Stimulated activated CD4-positive, alpha-beta T cell treated with anti-CD3 and anti-CD28 coated beads, Interleukin-4, amount 100 ng/mL, for 1 hour (primary cell): ENCODE measurements at places on chromosomes 5 and 9.
A peak's percentile ranks its signal among the peaks of the same experiment; 100 is the strongest.

GRCh38 chr9:79877943-79878602 is 306.3 kb downstream of the TLE4 start:
- no peak for DNase-seq

DNA sequence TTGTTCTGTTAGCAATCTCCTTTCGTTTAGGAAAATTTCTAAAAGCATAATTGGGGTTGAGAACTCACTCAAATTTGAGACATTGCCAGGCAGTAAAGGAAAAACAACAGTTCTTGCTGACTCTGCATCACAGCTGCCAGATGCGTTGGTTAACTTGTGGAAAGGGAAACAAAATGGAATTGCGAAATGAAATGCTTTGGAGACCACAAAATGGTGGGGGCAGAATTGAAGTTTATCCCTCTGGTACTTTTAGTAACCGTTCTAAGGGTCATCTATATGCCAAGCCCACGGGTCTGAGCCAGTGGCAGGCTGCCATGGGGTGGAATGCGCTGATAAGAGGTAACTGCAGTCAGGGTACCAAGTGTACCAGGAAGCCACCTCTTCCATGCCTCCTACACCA is 28.6 kb upstream of the SELENOP start:
- no peak for DNase-seq

GRCh38 chr5:39675676-39676075 is 250.9 kb upstream of the DAB2 start:
- DNase-seq, result no peak

DNA sequence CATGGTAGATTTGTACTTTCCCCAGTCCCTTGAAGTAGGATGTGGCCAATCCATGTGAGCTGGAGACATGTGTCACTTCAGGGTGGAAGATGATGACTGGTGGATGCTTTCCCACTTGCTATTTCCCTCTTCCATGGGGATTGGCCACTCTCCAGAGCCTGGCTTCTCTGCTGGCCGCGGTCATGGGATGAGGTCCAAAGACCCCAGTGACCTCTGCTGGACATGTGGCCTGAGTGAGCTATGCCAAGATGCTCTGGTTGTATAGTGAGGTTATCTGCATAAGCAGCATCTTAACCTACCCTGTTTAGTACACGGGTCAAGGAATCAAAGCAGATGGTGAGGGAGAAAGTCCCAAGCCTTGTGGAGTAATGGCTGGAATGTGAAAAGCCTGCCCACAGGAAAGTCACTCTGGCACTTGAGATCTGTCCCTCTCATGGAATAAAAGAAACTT is 47.1 kb downstream of the SH3PXD2B start:
- no peak for DNase-seq

GRCh38 chr5:157306081-157306480 is 40.2 kb downstream of the CYFIP2 start:
- DNase-seq, result no peak

DNA sequence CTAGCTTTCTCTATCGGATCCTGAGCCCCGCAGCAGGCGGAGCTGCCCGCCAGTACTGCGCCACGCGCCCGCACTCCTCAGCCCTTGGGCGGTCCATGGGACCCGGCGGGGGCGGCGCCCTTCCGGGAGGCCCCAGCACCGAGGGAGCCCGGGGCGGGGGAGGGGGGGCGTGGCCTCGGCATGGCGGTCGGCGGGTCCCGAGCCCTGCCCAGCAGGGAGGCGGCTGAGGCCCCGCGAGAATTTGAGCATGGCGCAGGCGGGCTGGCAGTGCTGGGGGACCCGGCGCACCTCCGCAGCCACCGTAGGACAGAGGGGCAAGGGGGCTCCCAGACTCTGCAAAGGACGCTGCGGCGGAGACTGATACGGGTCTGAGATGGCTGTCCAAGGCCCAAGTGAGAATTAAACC is 6.8 kb downstream of the ZDHHC11B start:
- peak; percentile 3 for DNase-seq
